Foreskin fibroblast (primary cell): ENCODE measurements at places on chromosomes 7 and 10.

GRCh38 chr10:76878514-76878913, 759.1 kb downstream of the KCNMA1 start:
- DNase-seq = no peak

- DNase-seq = peak; percentile 70
Observed at GRCh38 chr10:69786791-69787190, 14.9 kb upstream of the COL13A1 start.

GRCh38 chr7:156274557-156274956, 366.0 kb upstream of the RNF32 start:
- DNase-seq = no peak

DNA sequence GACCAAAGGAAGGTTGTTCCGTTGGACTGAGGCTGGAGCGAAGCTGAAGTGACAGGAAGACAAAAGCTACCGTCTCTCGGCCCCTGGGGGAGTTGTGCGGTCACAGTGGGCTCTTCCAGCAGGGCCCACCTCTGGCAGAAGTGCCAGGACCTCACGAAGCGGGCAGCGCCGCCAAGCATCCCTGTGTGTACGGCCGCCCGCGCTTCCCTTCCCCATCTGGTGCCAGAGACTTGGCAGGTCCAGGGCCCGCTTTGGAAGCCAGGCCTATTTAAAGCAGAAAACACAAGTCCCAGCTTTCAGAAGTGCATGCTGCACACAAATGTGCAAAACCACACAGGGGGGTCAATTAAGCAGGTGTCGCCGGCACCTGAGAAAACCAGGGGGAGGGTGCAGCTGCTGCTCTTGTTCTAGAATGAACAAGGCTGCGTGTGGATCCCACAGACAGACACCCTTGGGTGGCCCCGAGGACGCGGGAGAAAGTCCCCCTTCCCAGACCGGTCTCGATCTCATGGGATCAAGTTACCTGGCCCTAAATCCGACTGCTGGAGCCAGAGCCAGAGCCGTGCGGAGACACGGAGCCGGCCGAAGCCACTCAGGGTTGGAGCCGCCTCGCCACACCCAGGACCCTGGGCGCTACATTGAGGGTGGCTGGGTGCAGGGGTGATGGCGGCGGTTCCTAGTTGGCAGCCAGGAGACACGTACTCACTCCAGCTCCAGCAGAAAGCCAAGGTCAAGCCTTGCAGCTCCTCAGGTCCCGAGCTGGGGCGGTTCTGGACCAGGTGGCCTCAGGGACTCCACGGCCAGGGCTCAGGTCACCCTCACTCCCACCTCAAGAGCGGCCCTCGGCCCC, 51.8 kb upstream of the PPP2R2D start:
- no peak for DNase-seq

DNA sequence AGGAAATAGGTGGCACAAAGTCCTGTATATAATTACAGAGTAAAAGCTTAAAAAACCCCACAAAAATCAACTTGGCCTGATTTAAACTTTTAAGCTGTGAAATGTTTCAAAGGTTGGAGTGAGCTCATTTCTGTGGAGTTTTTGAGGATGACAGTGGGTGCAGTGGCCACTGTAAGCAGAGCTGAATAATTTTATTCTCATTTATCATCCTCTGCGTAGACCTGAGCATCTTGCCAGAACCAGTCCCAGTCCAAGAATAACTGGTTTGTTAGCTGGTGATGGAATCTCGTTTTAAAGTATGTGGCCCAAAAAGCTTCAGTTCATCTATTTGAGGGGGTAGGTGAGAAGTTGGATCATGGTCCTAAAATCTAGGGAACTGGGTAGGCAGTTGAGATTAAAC, 4.4 kb downstream of the BMPER start:
- DNase-seq = no peak

DNA sequence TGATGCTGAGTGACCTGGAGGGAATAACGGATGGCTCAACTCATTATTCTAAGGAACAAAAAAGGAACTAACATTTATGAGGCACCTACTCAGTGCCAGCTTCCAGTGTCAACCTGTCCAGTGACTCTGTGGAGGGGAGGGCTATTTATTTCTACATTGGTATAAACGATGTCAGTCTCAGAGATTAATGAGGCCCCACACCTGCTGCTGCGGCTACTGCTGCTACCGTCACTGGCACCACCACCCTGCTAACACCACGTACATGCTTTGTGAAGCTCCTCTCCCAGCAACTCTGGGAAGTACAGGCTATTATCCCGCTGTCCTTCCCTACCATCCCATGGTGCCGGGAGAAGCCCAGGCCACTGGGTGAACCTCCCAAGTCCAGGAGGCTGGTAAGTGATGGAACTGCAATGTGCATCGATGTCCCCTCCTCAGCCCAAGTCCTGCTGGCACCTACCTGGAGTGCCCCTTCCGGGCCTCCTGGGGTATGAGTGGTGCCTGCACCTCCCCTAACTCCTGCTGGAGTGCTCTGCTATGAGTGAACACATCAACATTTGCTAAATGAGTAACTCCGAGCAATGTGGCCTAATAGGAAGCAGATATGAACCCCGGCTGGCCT, 101.5 kb downstream of the ARHGAP22 start:
- peak; percentile 38 for DNase-seq

DNA sequence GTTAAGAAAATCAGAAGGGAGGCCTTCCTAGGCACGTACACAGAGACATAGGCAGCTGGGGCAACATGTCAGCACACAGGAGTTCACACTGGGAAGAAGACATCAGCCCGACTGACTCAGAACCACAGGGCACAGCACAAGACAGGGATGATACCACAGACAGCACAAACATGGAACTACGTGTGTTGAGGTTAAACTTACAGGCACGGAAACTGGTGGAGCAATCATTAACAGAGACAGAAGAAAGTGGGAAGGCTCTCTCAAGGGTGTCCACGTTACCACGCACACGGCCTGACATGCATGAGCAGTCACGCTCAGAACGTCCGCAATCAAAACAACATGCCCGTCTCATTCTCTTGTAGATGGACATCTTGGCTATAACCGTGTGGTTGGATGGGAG, 636.4 kb downstream of the KCNMA1 start:
- DNase-seq = no peak

GRCh38 chr10:52566471-52567246, 205.9 kb downstream of the MBL2 start:
- peak; percentile 81 for DNase-seq

GRCh38 chr10:44998146-44998631, 2.5 kb upstream of the ZNF22 start:
- DNase-seq = no peak

- DNase-seq = no peak
Observed at GRCh38 chr10:93911866-93912265, 18.1 kb downstream of the SLC35G1 start.

GRCh38 chr10:58615237-58615935, 102.7 kb downstream of the BICC1 start:
- no peak for DNase-seq

- no peak for DNase-seq
Observed at GRCh38 chr10:101071267-101071884, 9.6 kb downstream of the KAZALD1 start.

- DNase-seq = peak; percentile 95
Observed at GRCh38 chr7:17532861-17533404, 234.5 kb downstream of the AHR start.

DNA sequence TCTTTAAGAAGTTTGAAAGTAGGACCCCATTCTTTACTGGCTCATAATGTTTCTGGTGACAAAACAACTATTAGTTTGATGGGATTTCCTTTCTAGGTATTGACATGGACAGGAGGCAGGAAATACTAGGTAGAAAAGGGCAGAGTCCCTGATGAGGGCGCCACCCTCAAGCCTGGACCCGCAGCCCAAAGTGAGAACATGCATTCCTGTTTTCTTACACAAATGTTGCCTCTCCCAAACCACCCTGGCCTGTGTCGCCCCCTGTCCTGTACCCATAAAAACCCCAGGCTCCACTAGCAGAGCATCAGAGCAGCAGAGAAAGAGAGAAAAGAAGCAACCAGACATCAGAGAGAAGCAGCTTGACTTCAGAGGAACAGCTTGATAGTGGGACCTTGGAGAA, 1055.2 kb upstream of the POT1 start:
- DNase-seq = no peak

- peak; percentile 82 for DNase-seq
Observed at GRCh38 chr7:81990395-81990794, 220.5 kb upstream of the HGF start.

- DNase-seq = no peak
Observed at GRCh38 chr7:50149369-50149768, 56.3 kb upstream of the ZPBP start.

DNA sequence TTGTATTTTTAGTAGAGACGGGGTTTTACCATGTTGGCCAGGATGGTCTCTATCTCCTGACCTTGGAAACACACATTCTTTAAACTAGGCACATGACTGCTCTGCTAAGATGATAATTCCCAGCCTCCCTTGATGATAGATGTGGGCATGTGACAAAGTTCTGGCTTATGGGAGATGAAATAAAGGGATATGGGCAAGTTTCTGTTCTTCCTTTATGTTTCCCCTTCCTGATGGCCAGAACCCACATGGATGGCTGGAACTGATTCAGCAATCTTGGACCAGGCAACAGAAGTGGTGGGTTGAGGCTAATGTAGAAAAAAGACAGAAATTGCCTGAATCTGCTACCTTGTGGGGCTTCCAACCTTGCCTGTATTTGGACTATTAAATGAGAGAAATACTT, 60.7 kb upstream of the NRP1 start:
- no peak for DNase-seq

DNA sequence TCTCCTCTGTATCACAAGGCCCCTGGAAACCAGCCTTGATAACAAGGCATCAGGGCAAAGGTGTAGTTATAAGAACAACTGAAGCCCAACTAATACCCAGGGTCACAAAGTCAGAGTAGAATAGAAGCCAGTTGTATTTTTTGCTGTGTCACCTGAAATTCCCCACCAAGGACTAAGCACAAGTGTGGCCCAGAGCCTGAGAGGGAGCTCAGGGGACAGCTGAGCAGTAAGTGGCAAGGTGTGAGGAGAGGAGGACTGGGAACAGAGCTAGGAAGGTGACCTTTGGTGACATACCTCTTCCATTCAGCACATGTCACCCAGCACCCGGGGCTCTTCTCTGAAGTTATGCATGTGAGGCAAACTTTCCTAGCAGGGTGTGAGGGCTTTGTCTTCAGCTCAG, 179.9 kb downstream of the HECW1 start:
- no peak for DNase-seq

- no peak for DNase-seq
Observed at GRCh38 chr7:101691822-101692384, 62.8 kb upstream of the MYL10 start.

DNA sequence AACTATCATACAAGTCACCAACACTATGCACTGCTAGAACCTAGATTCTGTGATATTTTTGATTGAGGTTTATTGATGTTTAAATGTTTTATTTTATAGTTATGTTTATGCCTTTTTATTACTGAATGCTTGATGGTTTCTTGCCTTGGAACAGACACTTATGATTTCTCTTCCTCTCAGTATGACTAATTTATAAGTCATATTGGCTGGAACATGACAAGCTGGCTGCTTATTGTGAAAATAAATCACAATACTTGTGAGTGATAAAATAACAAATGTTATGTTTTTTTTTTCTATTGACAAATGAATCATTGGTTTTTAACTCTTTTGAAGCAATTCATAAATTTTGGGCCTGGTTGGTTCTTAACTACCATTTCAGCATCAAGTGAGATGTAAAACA, 142.0 kb upstream of the MALRD1 start:
- DNase-seq = no peak

DNA sequence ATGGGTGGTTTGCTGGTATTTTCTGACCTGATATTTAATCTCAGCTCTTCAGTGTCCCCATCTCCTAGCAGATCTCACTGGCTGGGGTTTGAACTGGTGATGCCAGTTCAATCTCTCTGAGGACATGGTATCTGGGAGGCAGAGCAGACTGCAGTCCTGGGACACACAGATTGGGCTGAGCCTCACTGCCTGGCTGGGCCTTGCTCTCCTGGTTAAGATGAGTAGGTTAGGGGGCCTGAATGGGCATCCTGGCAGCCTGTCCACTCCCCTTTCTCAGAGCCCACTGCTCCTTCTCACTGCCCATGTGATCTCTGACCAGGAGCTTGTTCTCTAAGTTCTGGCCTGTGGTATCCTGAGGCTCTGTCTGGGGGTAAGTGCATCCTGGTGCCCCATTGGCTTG, 363.4 kb downstream of the GLRX3 start:
- DNase-seq = no peak

DNA sequence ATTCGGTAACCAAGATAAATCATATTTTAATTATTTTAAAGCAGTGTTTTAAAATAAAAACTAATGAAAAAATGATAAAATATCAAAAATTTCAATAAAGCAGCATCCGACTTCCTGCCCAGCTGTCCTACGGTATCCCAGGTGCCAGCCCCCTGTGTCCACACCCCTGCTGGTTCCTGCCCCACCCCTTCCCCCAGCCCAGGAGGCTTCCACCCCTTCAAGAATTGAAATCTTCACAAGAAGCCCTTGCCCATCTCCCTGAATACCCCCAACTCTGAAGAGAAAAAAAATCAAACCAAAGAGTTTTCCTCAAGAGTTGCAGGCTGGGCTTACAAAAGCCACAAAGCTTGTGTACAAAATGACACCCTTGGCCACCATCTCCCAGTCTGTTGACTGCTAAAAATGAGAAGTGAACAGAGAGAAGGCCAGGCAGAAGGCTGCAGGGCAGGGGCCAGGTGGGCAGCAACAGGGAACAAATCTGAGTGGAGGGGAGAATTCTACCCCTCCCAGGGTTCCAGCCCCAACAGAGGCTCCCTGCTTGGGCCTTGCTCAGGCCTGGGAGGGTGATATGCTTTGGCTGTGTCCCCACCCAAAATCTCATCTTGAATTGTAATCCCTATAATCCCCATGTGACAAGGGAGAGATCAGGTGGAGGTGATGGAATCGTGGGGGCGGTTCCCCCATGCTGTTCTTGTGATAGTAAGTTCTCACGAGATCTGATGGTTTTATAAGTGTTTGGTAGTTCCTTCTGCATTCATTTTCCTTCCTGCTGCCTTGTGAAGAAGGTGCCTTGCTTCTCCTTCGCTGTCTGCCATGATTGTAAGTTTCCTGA, 14.5 kb downstream of the GPRIN2 start:
- no peak for DNase-seq

GRCh38 chr7:81498176-81498575, 271.7 kb downstream of the HGF start:
- no peak for DNase-seq

GRCh38 chr10:67077376-67077775, 151.5 kb downstream of the LRRTM3 start:
- no peak for DNase-seq

DNA sequence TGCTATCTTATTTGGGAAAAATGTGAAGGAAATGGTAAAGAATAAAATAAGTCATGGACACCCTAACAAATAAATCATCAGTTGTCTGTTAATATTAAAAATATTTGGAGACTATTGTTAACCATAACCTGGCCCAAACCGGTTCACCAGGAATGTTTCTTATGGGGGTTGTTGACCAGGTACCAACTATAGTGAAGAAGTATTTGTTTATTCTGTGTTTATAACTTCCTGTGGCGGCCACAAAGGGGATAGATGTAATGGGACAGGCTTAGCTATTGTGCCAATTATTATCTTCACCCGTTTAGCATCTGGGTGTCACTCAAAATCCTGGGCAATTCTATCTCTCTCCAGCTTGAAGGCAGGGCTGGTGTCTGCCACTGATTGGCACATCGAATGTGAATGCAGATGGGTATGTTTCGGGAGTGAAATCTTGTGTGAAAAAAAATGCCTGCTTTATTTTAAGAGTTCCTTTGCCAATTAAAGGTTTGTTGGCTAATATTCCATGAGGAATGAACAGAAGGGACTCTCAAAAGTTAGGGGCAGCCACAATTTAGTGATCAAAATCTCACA, 500.9 kb downstream of the ARL4A start:
- DNase-seq = no peak
